Activated CD4-positive, alpha-beta memory T cell treated with anti-CD3 and anti-CD28 coated beads for 36 hours (primary cell): ENCODE measurements at places on chromosomes 11 and 22.

- no peak for DNase-seq
Observed at GRCh38 chr22:23053912-23054530, 16.3 kb upstream of the GNAZ start.

GRCh38 chr11:101369835-101370234 is 214.0 kb downstream of the TRPC6 start:
- no peak for DNase-seq

GRCh38 chr11:83019888-83020579 is 51.7 kb downstream of the RAB30 start:
- DNase-seq, result no peak

DNA sequence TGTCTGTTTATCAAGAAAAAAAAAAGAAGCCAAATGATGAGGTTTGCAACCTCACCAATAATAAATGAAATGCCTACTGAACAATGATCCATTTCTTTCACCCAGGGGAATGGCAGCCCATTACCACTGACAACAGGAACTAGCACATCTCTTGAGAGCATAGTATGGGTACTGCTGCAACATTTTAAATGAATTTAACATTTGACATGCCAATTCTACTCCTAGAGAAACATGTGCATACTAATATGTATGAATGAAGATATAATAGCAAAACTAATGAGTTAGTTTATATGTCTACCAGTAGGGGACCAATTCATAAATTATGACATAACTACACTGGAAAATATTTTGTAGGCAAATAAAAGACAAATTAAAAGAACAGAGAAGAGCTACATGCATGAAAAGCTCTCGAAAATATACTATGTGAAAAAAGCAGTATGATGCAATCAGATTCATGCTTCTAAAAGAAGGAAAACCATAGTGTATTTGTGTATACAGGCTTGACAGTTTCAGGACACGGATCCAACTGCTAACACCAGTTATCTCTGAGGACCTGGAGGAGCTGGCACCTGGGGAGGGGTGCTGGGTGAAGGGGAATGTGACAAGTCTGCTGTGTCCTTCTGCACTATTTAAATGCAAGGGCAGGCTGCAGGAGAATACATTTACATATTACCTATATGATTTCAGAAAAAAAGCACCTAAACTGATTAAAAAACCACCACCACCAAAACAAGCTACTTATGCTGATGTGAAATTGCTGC is 6.9 kb downstream of the SMCO4 start:
- no peak for DNase-seq

DNA sequence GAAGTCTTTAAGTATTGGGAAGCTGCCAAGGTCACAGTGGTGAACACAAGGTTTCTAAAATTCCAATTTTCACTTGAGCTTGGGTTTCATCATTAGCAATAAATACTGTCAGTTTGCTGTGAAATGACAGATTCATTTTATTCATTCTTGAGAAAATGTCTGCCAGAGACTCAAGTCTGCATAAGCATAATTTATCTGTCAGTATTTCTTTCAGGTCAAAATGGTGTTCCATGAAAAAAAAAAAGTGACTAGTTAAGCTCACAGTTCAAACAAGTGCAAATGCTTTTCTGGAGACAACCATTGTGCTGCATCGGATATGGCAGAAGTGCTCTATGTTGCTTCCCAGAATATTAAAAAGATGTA is 8.1 kb upstream of the GDPD5 start:
- no peak for DNase-seq

GRCh38 chr11:73330569-73331093 is 22.6 kb downstream of the ARHGEF17 start:
- DNase-seq, result no peak

GRCh38 chr11:12318791-12319438 is 58.5 kb upstream of the PARVA start:
- DNase-seq, result no peak

GRCh38 chr11:2890466-2891294 is 5.1 kb upstream of the CDKN1C start:
- no peak for DNase-seq

DNA sequence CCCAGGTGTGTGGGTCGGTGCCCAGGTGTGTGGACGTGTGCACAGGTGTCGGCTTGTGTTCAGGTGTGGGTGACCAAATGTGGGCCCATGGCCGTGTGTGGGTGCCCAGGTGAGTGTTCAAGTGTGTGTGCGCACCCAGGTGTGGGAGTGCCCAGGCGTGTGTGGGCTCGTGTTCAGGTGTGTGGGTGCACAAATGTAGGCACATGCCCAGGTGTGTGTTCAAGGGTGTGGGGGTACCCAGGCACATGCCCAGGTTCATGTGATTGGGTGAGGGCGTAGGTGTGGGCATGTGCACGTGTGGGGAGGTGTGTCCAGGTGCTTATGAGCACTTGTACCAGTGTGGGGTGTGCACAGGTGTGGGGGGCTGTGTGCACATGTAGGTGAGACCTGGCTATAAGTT is 42.8 kb downstream of the MOB2 start:
- no peak for DNase-seq

GRCh38 chr22:50027639-50028537 is 15.3 kb upstream of the IL17REL start:
- peak; percentile 75 for DNase-seq

DNA sequence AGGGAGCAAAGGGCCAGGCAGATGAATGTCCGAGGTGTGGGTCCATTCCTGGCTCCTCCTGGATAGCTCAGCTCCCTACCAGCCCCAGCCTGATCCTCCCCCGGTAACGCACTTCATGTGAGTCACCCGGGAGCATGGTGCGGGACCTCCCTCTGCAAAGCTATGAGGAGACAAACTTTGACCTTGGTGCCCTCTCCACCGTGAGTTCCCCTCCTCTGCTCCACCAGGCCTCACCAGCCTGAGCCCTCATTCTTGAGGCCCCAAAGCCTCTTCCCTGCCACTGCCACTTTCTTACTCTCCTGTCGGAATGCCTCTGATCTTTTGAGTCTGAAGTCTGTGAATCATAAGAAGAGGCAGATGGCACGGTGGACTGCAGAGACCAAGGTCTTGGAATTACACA is 37.4 kb upstream of the CD82 start:
- DNase-seq, result peak; percentile 33
